ENCODE measurements at places on chromosomes 3 and 15. TPM values are rescaled to one million over a fixed set of nuclear protein-coding genes. Genes with fewer than 3 reads are reported as not detected.
A peak's percentile ranks its signal among the peaks of the same experiment; 100 is the strongest.

GRCh38 chr15:74235962-74236361, at the start of gene CCDC33:
CCDC33 (plus strand) TSS chr15:74236326; CDS start chr15:74236720, 394 bp downstream.
- DNase-seq = no peak

GRCh38 chr3:98711426-98711825, 51.7 kb upstream of the ST3GAL6 start:
- no peak for DNase-seq

- no peak for DNase-seq
These were observed 326.7 kb downstream of the NTRK3 start for GRCh38 chr15:87929841-87930240.

- no peak for DNase-seq
These were observed 5.2 kb downstream of the FOXB1 start for GRCh38 chr15:60009124-60009960.

DNA sequence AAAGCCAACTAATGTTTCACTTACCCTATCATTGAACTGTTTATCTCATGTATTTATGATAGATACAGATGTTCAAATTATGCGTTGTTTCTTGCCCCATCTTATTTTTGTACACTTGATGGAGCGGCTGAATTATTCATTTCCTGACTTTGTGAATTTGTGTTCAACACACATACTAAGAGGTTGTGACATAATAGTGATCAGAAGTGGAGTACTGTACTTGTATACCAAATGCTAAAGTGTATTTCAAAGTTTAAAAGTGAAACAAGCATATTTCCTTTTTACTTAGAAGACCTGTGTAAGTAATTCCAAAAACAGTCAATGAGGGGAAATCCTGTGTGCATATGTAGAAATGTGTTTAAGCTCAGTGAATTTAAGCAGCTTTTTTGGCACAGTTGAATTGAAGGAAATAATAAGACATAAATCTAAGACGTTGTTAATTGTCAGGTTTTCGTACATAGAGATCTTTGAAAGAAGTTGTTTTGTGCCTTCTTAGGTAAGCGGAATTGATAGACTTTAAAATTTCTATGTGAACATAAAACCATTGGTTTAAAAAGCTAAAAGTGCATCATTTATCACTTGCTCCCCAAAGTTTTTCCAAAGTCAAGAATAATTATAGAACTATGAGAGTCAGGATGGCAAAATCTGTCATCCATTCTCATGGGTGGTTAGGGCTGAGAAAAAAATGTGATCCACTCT, 1.9 kb downstream of the NFKBIZ start:
- DNase-seq = no peak

DNA sequence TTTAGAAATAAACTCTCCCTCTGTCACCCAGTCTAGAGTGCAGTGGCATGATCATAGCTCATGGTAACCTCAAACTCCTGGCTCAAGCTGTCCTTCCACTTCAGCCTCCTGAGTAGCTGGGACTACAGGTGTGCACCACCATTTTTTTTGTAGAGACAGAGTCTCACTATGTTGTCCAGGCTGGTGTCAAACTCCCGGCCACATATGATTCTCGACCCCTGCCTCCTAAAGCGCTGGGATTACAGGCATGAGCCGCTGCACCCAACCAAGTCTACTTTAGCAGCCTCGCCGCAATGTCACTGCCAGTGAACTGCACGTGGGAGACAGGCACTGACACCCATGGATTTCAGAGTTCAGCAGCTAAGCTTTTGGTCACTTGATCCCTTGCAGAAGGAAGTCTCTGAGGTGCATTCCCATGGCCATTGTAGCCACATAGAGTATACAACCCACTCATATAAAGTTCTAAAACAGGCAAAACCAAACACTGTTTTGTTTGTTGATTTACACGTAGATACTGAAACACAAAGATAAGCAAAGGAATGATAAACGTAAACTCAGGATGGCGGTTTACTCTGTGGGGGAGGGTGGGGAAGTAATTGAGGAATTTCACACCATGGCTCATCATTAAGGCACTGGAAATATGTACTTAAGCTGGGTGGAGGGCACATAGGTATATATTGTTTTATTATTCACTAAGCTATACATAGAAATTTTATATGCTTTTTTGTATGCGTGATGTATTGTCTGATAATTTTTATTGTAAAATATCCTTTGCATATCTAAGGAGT, 115.0 kb downstream of the MEX3B start:
- no peak for DNase-seq

- DNase-seq = no peak
These were observed 36.9 kb downstream of the PCSK6 start for GRCh38 chr15:101452572-101452971.

DNA sequence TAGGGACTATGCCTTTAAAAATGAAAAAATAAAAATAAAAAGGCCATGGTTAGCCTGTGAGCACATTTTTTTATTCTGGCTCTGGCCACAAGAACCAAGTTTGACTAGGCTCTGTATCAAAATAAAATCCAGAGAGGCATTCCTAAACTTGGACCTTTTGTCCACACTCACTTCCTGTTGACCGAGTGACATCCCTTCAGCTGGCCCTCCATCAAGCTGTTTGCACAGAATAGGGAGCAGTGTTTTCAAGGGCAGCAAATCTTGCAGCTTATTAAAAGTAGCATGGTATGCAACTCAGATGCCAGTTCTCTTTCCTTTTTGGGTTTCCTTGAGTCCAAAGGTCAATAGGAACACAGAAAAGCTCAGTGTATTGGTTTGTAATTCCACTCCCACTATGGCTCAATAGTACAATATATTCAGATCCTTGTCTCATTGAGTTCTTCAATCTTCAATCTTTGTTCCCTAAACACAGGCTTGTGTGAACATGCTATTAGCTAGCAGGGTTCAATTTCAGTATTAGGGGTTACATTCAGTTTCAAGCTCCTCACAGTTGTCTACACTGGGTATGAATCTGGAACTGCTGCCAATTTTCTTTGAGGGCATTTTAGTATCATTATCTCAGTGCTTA, 244.5 kb downstream of the RBMS3 start:
- peak; percentile 10 for DNase-seq

GRCh38 chr3:142088522-142088921, 60.8 kb downstream of the TFDP2 start:
- peak; percentile 5 for DNase-seq

DNA sequence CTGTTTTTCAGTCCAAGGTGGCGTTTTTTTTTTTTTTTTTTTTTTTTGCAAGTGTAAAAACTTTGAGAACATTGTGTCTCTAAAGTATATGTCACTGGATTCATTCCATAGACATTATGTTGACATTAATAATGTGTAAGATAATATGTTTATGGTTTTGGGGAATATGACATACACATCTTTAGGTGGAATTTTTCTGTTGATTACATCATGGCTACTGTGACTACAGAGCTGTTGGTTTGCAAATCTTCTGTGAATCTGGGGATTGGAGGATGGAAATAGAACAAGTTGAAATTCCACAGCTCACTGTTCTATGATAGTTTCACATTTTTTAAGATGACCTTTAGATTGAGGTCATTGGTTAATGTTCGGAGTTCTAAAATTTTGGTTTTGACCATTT, 24.4 kb upstream of the PLSCR2 start:
- no peak for DNase-seq

GRCh38 chr3:191543018-191543417, 82.1 kb downstream of the PYDC2 start:
- DNase-seq = no peak

- peak; percentile 48 for DNase-seq
These were observed 1.0 kb downstream of the ANP32A start for GRCh38 chr15:68819495-68820294.

DNA sequence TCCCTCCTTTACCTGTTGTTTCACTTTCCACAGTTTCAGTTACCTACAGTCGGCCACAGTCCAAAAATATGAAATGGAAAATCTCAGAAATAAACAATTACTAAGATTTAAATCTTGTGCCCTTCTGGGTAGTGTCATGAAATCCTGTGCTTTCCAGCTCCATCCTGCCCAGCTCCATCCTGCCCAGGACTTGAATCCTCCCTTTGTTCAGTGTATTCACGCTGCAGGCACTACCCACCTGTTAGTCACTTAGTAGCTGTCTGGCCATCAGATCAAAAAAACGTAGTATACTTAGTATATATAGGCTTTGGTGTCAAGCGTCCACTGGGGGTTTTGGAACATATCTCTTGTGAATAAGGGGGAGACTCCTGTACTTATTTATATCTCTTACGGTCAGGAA, 329.0 kb upstream of the SEMA6D start:
- DNase-seq = no peak

DNA sequence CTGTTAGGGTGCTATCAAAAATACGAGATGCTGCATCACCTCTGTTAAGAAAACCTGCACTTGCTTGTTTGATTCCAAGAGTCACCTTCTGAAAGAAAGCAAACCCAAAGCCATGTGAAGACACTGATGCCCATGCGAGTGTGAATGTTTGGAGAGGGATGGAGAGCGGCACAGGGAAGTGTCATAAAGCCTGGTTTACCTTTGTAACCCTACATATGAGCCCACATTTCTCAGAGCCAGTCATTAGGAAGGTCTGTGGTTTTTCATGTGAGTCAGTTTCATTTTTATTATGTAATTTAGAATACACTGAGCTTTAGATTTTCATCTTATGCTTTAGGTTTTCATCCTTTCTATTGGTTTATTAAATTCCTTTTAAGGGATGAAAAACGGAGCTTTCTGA, 896.8 kb downstream of the ROBO1 start:
- no peak for DNase-seq

DNA sequence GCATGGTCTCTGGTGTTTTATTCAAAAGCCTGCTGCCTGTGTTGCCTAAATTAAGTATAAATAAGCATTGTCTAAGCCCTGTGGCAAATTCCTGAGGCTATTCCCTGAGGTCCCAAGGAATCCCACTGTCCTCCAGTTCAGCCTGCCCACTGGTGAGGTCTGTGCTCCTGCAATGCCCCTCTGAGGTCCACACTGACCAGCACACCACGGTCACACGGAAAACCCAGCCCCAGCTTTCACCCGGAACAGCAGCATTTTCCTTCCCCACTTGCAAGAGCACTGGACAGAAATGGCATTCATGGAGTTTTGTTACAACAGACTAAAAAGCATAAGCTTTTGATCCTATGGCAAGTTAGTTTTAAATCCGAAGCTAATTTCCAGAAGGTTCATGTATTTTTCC, 234.0 kb downstream of the KLF13 start:
- DNase-seq = no peak

- DNase-seq = no peak
These were observed 8.4 kb upstream of the KLF15 start for GRCh38 chr3:126365351-126366277.

DNA sequence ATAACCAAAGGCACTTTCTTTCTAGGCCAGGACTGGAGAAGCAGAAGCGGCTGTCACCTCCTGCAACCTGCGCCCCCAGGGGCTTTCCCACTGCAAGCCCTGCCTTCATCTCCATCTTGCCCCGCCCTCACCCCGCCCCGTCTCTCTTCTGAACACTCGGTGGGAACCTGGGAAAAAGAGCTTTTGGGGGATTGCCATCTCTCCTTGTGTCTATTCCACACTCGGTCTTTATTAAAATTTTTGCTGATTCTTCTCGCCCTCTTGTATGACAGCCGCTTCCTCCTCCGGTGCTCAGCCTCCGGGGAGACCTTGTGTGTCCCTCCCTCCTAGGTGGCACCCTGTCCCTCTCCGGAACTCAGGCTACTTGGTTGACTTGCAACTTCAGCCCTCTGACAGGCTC, 41.9 kb upstream of the SPESP1 start:
- DNase-seq = no peak

DNA sequence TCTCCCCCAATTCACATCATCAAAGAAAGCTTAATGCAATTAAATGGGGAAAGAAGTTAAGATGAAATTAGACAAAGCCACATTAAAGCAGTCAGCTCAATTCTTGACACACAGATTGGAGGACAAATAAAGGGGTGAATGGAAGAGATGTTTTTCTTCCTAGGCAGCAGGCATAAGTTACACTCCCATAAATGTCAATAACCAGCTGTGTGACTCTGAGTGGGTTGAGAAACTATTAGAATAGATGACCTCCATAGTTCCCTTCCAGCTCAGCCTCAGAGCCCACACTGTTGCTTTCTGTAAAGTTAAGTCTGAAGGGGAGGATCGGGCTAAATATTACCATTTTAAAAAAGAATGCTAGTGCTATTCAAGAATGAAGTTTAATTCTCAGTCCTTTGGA, 71.0 kb downstream of the THBS1 start:
- DNase-seq = no peak

GRCh38 chr3:194259982-194260766, 91.0 kb downstream of the CPN2 start:
- DNase-seq = no peak

Gene GOLGA8G
- not detected for total RNA-seq

Gene ZBTB20
- 7.8 TPM for total RNA-seq

Gene IQCF5
- total RNA-seq = not detected

Gene CD200R1L
- total RNA-seq = not detected

Gene APOD
- total RNA-seq = not detected

Gene MAP6D1
- total RNA-seq = 4.1 TPM

Gene CNTN6
- total RNA-seq = not detected

Gene PP2D1
- not detected for total RNA-seq

Gene TYRO3
- total RNA-seq = 12.6 TPM

Gene GPR156
- total RNA-seq = 0.17 TPM

Gene OSTN
- total RNA-seq = 0.43 TPM

Gene UNC13C
- not detected for total RNA-seq

Gene CSPG4
- total RNA-seq = 99.8 TPM

Gene CELF6
- not detected for total RNA-seq
